ENCODE measurements at places on chromosomes 6 and 20.

GRCh38 chr20:39851459-39851858, 837.6 kb downstream of the MAFB start:
- DNase-seq, result no peak

GRCh38 chr6:18536591-18537055, 149.5 kb downstream of the RNF144B start:
- no peak for DNase-seq

DNA sequence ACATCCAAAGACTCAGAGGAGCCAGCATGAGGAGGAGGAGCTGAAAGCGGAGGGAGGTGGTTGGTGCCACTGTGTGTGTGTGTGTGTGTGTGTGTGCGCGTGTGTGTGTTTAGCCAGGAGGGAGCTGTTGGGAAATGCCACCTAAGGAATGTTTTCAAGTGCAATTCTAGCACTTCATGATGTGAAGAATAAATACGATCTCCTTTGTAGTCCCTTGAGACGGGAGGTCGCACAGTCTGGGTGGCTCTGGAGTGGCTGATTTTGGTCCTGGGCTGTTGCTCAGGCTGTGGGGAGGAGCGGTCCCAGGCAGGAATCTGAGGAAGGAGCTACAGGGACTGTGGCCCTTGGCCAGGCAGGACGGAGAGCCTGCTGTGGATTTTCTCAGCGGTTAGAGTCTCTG, 93.7 kb downstream of the PPP1R14C start:
- no peak for DNase-seq

DNA sequence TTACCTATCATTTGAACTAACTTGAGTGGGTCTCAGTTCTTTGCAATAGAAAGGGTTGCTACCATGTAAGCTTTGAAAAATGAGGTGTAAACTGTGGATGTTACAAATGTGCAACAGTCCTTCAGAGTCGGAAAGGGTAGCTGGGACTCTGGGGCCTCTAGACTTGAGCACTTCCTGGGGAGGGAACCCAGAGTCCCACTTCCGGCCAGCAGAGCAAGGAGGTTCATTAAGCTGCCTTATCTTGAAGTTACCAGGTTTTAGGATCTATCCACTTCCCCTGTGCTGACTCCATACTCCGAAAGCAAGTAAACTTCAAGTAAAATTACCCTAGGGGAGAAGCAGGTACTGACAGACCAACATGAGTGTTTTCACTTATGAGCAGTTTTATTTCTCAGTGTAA, 9.4 kb downstream of the TRIM10 start:
- DNase-seq, result no peak
